A549 treated with ZK216348 at 1 μM for 4 hours (cell line): ENCODE measurements at places on chromosomes 12 and 14. TPM values are rescaled to one million over a fixed set of nuclear protein-coding genes. Genes with fewer than 3 reads are reported as not detected.

MRPL42 gene
- total RNA-seq = 45.9 to 81.1 TPM (median 48.8 TPM) in 5 replicates

RIMBP2 gene
- total RNA-seq = not detected in 5 replicates

MYF5 gene
- total RNA-seq = not detected in 5 replicates

TAS2R19 gene
- total RNA-seq = 0.19 TPM in 1 of 5 replicates, not detected in the others

TC2N gene
- total RNA-seq = 0.51 to 0.85 TPM (median 0.84 TPM) in 5 replicates

CLEC12A gene
- total RNA-seq = not detected in 5 replicates

LMNTD1 gene
- not detected in 5 replicates for total RNA-seq

NRIP2 gene
- not detected in 5 replicates for total RNA-seq

IL31 gene
- total RNA-seq = not detected in 5 replicates

RD3L gene
- total RNA-seq = not detected in 5 replicates

WNT1 gene
- 0.13 to 0.20 TPM in 2 of 5 replicates, not detected in the others for total RNA-seq

FAIM2 gene
- 0.09 TPM in 1 of 5 replicates, not detected in the others for total RNA-seq

OR6C2 gene
- not detected in 5 replicates for total RNA-seq

OR4K13 gene
- total RNA-seq = not detected in 5 replicates

NACA gene
- total RNA-seq = 1,425 to 2,175 TPM (median 1,541 TPM) in 5 replicates

SMIM41 gene
- total RNA-seq = not detected in 5 replicates

IGFBP6 gene
- 122 to 254 TPM (median 227 TPM) in 5 replicates for total RNA-seq

ZNF891 gene
- total RNA-seq = 0.24 to 0.41 TPM (median 0.40 TPM) in 5 replicates

EML1 gene
- total RNA-seq = 33.3 to 45.4 TPM (median 38.2 TPM) in 5 replicates

NOC4L gene
- total RNA-seq = 26.6 to 64.7 TPM (median 62.6 TPM) in 5 replicates

RIN3 gene
- total RNA-seq = 14.5 to 26.1 TPM (median 24.4 TPM) in 5 replicates

CLEC14A gene
- total RNA-seq = not detected in 5 replicates

ACOT6 gene
- not detected in 5 replicates for total RNA-seq

NYNRIN gene
- total RNA-seq = 0.25 to 0.57 TPM (median 0.27 TPM) in 5 replicates

ESRRB gene
- 0.09 to 0.36 TPM (median 0.26 TPM) in 5 replicates for total RNA-seq

APOF gene
- not detected in 5 replicates for total RNA-seq

IL22 gene
- total RNA-seq = not detected in 5 replicates

COCH gene
- total RNA-seq = 21.0 to 34.9 TPM (median 24.5 TPM) in 5 replicates

RDH11 gene
- 56.0 to 64.2 TPM (median 61.5 TPM) in 5 replicates for total RNA-seq

VAMP1 gene
- 9.0 to 12.6 TPM (median 12.2 TPM) in 5 replicates for total RNA-seq

ADAM21 gene
- not detected in 5 replicates for total RNA-seq

ACSS3 gene
- 0.04 to 0.06 TPM in 2 of 5 replicates, not detected in the others for total RNA-seq

CARMIL3 gene
- total RNA-seq = 0.22 to 0.74 TPM (median 0.60 TPM) in 5 replicates

KLRF1 gene
- not detected in 5 replicates for total RNA-seq

AICDA gene
- total RNA-seq = 0.12 to 0.31 TPM (median 0.22 TPM) in 4 of 5 replicates, not detected in the other

SIX6 gene
- total RNA-seq = not detected in 5 replicates

SERPINA9 gene
- total RNA-seq = not detected in 5 replicates

CD4 gene
- not detected in 5 replicates for total RNA-seq

PTPRQ gene
- total RNA-seq = 0.01 to 0.04 TPM in 2 of 5 replicates, not detected in the others

CD27 gene
- not detected in 5 replicates for total RNA-seq

KLHL42 gene
- total RNA-seq = 13.6 to 23.3 TPM (median 19.0 TPM) in 5 replicates

SLC6A15 gene
- 1.5 to 5.8 TPM (median 4.1 TPM) in 5 replicates for total RNA-seq

XPOT gene
- total RNA-seq = 41.6 to 55.5 TPM (median 50.1 TPM) in 5 replicates

SLC4A8 gene
- total RNA-seq = 0.77 to 1.8 TPM (median 1.6 TPM) in 5 replicates
